ENCODE measurements at places on chromosomes 12 and 14.

GRCh38 chr14:83611906-83612390, 1918.0 kb upstream of the FLRT2 start:
- DNase-seq: no peak

GRCh38 chr14:67815573-67816225, 691 bp downstream of the ZFYVE26 start:
- DNase-seq: no peak

DNA sequence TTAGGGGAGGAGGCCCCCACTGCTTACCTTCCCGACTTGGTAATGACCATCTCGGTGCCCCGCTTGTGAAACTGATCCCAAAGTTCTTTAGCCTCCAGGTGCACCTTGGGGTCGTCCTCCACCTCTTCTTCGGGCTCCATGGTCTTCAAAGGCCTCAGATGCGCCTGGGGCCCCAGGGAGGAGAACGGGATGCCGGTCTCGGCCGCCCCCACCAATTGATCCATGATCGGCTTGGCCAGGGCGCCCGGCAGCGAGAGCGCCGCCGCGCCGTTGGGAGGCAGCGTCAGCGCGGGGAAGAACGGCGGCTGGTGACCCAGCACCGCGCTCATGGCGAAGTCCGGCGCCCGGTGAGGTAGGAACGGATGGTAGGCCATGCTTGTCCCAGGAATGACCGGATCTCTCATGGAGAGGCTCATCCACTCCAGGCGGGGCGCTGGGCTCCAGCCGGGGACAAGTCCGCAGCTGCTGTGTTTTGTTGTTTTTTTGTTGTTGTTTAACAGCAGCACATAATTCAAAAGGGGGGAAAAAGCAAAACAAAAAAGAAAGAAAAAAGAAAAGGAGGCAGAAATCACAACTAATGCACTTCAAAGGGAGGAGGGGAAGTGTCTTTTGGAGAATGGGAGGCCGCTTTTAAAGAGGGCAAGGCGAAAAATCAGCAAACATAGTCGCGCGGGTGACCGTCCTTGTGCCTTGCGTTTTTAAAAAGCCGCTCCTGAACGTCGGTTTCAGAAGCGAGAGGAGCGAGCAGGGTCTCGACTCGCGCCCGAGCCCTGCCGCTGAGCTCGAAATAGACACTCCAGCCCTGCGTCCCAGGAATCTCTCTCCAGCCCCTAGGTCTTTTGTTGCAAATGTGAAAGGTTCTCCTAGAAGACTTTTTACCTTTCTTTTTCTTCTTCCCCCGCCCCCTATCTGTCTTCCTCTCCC, 928 bp downstream of the TBX3 start:
- DNase-seq: no peak

DNA sequence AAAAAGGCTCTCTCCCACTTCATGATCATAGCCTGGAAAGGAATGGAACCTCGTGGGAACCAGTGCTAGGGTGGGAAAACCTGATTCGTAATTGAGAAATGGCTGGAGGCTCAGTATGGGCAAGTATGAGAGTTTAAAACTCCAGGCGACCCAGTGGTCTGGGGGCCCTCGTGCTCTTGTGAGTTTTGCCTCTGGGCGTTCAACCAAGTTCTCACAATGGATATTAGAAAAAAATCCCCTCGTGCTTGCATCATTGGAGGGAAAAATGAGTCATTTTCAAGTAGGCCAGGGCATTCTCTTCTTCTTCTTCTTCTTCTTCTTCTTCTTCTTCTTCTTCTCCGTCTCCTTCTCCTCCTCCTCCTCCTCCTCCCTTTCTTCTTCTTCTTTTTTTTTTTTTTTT, 39.0 kb downstream of the GPR68 start:
- no peak for DNase-seq

DNA sequence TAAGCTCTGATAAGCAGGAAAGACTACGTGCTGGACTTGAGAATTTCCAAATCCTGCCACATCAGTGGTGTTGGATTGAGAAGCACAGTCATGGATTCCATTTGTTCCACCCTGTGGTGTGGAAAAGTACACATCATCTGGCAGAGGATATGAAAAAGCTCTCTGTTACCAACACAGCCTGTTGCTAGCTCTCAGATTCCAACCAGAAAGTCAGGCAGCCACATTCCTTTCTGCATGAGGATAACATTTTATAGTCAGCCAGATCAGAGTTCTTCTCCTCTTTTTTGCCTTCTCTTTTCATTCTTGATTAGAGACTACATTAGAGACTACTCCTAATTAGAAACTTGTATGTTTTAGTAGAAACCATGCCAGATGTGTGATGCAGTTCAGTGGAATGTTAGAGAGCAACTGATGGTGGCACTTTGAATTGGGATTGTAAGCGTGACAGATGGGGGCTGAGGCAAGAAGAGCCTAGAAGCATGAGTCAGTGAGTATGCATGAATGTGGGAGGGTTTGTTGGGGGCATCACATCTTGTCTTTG, 61.2 kb upstream of the STXBP6 start:
- DNase-seq: no peak

GRCh38 chr12:100044266-100044665, 59.5 kb upstream of the ANKS1B start:
- DNase-seq: no peak

GRCh38 chr12:51884676-51885229, 3.1 kb upstream of the ANKRD33 start:
- DNase-seq: no peak

DNA sequence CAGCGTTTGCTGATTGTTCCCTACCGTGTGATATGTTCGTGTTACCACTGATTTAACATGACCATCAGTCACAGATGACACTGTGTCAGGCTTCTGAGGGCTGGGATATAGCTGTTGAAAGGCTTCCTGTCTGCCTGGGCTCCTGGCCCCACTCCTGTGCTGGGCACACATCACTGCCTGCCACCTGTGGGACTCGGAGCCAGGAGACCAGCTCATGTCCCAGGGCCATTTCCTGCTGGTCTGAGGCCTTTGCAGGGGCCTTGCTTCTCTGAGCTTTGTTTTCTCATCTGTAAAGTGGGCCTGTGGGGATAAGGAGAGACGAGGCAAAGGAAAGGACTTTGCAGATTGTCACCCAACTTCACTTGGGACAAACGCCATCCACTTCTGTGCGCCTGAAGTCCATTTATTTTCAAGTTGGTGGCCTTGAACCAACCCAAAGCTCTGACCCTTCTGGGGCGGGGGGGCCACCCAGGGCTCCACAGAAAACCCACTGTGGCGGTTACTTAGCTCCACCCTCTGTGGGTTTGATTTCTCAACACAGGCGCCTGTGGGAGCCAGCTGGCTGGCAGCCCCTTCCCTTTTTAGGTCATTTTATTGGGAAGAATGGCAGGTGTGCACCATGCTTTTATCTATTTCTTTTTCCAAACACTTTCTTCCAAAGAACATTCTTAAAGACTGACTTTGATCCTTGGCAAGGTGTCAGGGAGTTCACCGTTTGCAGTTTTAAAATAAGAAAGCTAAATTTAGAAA, 54.1 kb downstream of the BEGAIN start:
- no peak for DNase-seq

GRCh38 chr14:26622611-26623010, 24.8 kb upstream of the NOVA1 start:
- DNase-seq: no peak

- no peak for DNase-seq
These were observed 41.6 kb downstream of the LRRC9 start for GRCh38 chr14:59961518-59962062.

DNA sequence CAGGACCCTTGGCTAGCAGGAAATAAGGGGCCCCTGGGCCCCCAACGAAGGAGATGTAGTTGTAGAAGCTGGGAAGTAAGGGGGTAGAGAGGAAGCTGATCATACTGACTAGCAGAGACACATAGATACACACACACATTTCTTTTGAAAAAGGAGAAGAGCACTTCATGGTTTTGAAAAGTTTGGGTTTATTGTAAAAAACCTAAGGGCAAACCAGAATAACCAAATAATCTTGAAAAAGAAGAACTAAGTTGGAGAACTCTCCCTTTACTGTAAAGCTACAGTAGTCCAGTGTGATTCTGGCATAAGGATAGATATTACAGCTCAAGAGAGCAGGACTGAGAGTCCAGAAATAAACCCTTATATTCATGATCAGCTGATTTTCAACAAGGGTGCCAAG, 5.8 kb upstream of the HCAR3 start:
- DNase-seq: no peak

GRCh38 chr12:98916106-98916505, 271.0 kb downstream of the APAF1 start:
- no peak for DNase-seq

DNA sequence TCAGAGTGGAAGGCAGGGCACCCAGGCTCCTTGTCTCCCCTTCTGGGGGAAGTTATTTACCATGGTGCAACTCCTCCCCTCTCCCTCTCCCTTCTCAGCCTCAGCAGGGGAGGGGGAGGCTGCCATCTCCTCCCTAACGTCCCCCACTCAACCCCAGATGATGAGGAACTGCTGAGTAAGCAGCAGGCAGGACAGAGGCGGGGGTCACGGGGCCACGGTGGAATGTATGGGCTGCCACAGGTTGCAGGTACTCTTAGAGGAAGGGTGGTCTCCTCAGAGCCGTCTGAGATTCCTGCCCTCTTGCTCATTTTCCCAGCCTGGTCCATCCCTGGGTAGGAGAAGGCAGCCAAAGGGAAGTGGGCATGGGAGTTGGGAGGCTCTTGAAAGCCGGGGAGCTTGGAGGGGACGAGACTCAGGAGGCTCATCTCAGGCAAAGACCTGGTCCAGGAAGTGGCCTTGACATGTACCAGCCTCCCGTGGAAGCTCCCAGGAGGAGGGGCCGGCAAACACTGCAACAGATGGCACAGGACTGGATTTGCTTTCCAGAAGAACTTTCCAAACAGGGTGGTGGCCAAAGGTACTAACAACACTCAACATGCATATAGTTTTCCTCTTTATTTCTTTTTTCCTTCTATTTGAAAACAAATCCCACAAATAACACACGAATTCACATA, 19.0 kb downstream of the RIN3 start:
- no peak for DNase-seq

DNA sequence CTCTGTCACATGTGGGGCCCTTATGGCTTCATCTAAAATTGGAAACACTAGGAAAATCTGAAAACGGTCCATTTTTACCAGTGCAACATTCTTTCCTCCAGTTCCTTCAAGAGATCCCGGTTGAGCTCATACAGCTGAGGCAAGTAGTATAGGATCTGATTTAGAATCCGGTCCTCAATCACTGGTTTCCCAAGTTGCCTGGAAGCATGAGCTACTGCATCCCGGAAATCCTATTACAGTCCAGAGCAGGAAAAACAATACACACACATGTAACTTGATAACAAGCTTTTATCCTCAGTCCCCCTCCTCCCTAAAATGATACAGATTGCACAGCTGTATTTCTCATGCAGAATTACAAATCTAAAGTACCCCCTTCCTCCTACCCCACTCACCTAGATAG, 67.9 kb upstream of the NR2C1 start:
- no peak for DNase-seq

GRCh38 chr12:103824290-103824689, 16.7 kb downstream of the NT5DC3 start:
- no peak for DNase-seq

DNA sequence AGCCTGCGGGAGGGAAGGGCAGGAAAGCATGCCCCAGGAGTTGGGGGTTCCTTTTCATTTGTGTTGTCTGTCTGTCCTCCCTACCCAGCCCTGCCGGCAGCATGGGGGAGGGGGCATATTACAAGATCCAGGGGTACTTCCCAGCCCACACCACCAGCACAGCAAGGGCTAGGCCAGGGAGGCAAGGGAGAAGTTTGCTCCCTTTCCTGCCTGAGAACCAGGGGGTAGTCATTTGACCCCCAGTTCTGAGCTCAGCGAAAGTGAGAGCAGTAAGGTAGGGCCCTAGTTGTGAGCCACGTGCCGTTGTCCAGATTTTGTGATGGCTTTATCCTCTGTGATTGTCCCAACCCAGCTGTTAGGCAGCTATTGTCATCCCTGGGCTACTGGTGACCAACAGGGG, 364.7 kb downstream of the BCL11B start:
- no peak for DNase-seq

DNA sequence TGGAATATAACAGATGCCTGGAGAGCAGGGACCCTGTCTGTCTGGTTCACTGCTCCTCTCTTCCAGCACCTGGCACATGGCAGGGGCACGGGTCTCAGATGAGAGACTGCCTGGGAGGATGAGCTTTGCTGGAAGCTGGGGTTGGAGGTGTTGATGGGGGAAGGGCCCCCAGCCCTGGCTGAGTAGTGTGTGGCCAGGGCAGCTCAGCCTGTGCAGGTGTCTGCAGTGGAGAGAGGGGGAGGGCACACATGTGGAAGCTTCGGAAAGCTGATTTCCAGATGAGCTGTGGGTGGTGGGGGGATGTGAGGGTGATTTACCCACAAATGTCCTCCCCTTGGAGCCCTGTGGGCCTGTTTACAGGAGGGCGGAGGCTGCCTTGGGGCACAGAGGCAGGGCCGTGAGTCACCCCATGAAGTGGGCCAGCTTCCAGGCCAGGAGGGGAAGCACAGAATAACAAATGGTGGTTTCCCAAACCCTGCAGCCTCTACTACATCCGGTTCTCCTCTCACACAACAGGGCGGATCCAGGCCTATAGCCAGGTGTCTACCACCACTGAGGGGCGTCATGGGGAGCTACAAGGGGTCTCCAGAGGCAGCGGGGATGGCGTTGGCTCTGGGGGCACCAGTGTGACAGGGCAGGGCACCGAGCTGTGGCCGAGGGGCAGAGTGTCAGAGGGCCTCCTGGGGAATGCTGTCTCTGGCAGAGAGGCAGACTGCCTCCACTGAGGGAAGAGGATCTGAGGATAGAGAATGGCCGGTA, 11.0 kb downstream of the KRT7 start:
- peak; percentile 61 for DNase-seq

- no peak for DNase-seq
These were observed 102.7 kb upstream of the USP44 start for GRCh38 chr12:95653771-95654546.

- DNase-seq: no peak
These were observed 107.6 kb downstream of the APAF1 start for GRCh38 chr12:98752726-98753125.

GRCh38 chr14:31949709-31950108, 127.4 kb upstream of the ARHGAP5 start:
- no peak for DNase-seq

GRCh38 chr14:58677517-58677916, 39.8 kb downstream of the DACT1 start:
- DNase-seq: no peak

DNA sequence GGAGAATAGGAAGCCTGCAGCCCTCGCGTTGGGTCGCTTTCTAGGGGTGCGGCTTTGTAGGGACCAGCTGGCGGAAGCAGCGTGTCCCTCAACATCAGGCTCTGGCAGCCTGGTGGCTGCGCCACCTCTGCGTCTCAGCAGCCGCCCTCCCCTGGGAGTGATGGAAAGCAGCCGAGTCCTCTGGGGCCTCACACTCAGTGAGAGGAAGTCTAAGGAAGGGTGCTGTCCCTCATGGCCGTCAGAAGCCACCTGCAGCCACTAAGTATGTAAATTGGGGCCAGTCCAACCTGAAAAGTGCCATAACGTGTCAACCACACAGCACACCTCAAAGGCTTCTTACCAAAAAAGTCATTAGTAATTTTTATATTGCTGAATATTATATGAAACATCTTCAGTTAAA, 80.3 kb downstream of the WDR20 start:
- DNase-seq: no peak

Data from C1 segment of cervical spinal cord (tissue), 14 donors.